ENCODE measurements at places on chromosomes 7 and 10. TPM values are rescaled to one million over a fixed set of nuclear protein-coding genes. Genes with fewer than 3 reads are reported as not detected.

GRCh38 chr7:41624818-41625217 is 78.1 kb downstream of the INHBA start:
- H3K27me3 ChIP-seq, result no peaks in the 10 kb centered on the region
- no peak overlapping the region for H3K4me3 ChIP-seq
- DNase-seq, result no peak
- no peaks in the 10 kb centered on the region for H3K4me1 ChIP-seq
- H3K36me3 ChIP-seq, result no peaks in the 10 kb centered on the region

GRCh38 chr7:142556740-142557139 is 192.5 kb upstream of the PRSS1 start:
- H3K4me1 ChIP-seq, result no peaks in the 10 kb centered on the region
- no peak overlapping the region for H3K27ac ChIP-seq
- H3K27me3 ChIP-seq, result no peaks in the 10 kb centered on the region
- no peak for DNase-seq
- no peaks in the 10 kb centered on the region for H3K36me3 ChIP-seq

- no peak for DNase-seq
- H3K4me1 ChIP-seq, result peaks cover 18% of the 10 kb centered on the region
- no peak within 1 kb of the TSS for H3K27ac ChIP-seq
- H3K4me3 ChIP-seq, result no peak within 1 kb of the TSS
- H3K36me3 ChIP-seq, result no peaks in the 10 kb centered on the region
- peaks cover 99% of the 10 kb centered on the region for H3K27me3 ChIP-seq
Measured at GRCh38 chr10:123147635-123148413, at the start of gene HMX2. HMX2 (plus strand) TSS chr10:123148136; CDS start chr10:123148379, 243 bp downstream.

- H3K27me3 ChIP-seq, result peaks cover 65% of the 10 kb centered on the region
- H3K36me3 ChIP-seq, result no peaks in the 10 kb centered on the region
- peaks cover 10% of the 10 kb centered on the region for H3K4me1 ChIP-seq
- no peak overlapping the region for H3K4me3 ChIP-seq
Measured at GRCh38 chr10:124094419-124094785, 1.0 kb upstream of the CHST15 start.

- DNase-seq, result no peak
- H3K36me3 ChIP-seq, result no peaks in the 10 kb centered on the region
- no peak overlapping the region for H3K4me3 ChIP-seq
- H3K27me3 ChIP-seq, result no peaks in the 10 kb centered on the region
- H3K27ac ChIP-seq, result no peak overlapping the region
Measured at GRCh38 chr7:86328801-86329433, 314.8 kb upstream of the GRM3 start.

GRCh38 chr10:71597821-71598498 is 121.6 kb downstream of the C10orf105 start:
- peaks cover 6% of the 10 kb centered on the region for H3K4me1 ChIP-seq
- no peaks in the 10 kb centered on the region for H3K36me3 ChIP-seq
- H3K27ac ChIP-seq, result peak overlapping the region; percentile 26
- no peak for DNase-seq
- H3K4me3 ChIP-seq, result no peak overlapping the region
- no peaks in the 10 kb centered on the region for H3K27me3 ChIP-seq

DNA sequence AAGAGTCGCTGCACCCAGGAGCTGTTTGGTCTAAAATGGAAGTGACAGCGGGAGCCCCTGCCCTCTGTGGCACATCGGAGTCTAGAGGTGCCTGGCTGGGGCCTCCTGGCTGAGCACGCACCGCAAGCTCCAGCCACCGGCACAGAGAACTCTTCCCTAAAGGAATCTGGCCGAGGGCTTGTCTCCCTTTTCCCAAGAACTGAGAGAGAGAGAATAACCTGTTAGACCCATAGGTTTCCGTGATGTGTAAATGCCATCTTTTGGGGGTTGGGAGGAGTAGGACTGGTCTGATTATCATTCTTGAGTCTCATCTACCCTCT is 47.3 kb downstream of the PROSER2 start:
- DNase-seq, result no peak
- H3K4me3 ChIP-seq, result no peak overlapping the region
- H3K27ac ChIP-seq, result no peak overlapping the region
- peaks cover 13% of the 10 kb centered on the region for H3K27me3 ChIP-seq
- H3K36me3 ChIP-seq, result no peaks in the 10 kb centered on the region

- peaks cover 9% of the 10 kb centered on the region for H3K27me3 ChIP-seq
Measured at GRCh38 chr10:87658858-87659555, 671 bp upstream of the PAPSS2 start.

DNA sequence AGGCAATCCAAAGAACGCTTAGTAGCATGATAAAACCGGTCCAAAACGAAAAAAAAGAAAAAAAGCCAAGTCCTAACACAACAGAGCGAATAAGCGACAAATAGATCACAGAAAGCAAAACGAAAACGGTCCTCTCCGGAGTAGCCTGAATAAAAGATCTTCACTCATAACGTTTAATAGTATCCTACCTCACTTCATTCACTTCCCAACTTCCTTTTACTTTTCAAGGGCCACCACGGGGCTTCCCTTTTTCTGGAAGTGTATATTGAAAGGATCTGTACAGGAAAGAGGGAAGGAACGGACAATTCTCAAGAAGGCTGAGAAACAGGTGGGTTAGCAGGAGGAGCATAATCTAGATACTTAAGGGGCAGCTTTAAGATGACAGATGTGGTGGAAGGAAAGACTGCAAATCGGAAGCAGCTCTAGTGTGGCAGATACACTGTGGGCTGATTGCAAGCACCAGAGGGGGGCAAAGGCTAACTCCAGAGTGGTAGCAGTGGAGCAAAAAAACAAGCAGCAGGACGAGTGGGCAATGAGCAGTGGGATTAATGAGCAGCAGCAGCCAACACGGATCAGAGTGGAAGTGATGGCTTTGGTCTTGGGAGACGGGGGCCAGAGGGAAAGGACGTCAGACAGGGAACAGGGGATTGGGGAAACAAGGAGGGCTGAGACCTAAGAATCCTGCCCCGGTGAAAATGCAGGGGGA is 866 bp downstream of the CNOT4 start:
- peak; percentile 45 for DNase-seq
- H3K27ac ChIP-seq, result peak overlapping the region; percentile 99
- H3K27me3 ChIP-seq, result no peaks in the 10 kb centered on the region
- H3K4me3 ChIP-seq, result peak overlapping the region; percentile 97
- peaks cover 6% of the 10 kb centered on the region for H3K4me1 ChIP-seq

DNA sequence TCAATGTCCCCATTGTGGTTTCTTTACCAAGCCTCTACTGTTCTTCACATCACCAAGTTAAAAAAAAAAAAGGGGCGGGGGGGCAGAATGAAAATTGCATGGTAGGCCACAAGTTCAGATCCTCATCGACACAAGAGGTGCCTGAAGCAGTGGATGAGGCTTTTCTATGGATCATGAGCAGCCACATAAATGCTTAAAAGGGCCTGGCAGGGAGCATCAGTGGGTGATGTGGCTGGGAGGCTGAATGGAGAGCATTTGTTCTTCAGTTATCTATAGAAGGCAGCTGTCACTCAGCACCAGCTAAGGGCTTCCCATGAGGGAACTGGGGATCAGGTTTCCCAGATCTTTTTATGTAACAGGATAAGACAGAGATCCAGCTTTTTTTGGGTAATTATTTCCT is 117.9 kb downstream of the CFTR start:
- no peaks in the 10 kb centered on the region for H3K4me1 ChIP-seq
- no peaks in the 10 kb centered on the region for H3K27me3 ChIP-seq
- H3K4me3 ChIP-seq, result no peak overlapping the region
- no peaks in the 10 kb centered on the region for H3K36me3 ChIP-seq
- DNase-seq, result no peak

- H3K4me1 ChIP-seq, result no peaks in the 10 kb centered on the region
- no peaks in the 10 kb centered on the region for H3K36me3 ChIP-seq
- no peak overlapping the region for H3K4me3 ChIP-seq
- DNase-seq, result no peak
- no peaks in the 10 kb centered on the region for H3K27me3 ChIP-seq
Measured at GRCh38 chr10:5395168-5395567, 9.5 kb downstream of the TUBAL3 start.

DNA sequence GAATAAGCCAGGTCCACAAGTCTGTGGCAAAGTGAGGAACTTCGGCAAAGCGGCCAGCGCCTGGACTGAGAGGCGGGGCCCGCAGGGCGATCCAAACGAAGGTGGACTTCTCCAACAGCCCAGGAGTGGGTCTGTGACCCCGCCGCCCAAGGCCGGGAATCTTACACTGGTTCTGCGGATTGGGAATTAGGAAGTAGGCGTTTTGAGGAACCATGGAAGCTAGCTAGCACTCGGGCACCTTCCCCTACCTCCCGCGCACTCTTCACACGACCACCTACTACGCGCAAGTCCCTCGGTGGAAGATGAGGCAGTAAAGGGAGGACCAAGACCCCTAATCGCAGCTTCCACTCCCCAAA is 570 bp upstream of the ARF5 start:
- H3K27ac ChIP-seq, result no peak overlapping the region
- H3K36me3 ChIP-seq, result peaks cover 20% of the 10 kb centered on the region
- peak overlapping the region; percentile 64 for H3K4me3 ChIP-seq
- peaks cover 30% of the 10 kb centered on the region for H3K4me1 ChIP-seq

DNA sequence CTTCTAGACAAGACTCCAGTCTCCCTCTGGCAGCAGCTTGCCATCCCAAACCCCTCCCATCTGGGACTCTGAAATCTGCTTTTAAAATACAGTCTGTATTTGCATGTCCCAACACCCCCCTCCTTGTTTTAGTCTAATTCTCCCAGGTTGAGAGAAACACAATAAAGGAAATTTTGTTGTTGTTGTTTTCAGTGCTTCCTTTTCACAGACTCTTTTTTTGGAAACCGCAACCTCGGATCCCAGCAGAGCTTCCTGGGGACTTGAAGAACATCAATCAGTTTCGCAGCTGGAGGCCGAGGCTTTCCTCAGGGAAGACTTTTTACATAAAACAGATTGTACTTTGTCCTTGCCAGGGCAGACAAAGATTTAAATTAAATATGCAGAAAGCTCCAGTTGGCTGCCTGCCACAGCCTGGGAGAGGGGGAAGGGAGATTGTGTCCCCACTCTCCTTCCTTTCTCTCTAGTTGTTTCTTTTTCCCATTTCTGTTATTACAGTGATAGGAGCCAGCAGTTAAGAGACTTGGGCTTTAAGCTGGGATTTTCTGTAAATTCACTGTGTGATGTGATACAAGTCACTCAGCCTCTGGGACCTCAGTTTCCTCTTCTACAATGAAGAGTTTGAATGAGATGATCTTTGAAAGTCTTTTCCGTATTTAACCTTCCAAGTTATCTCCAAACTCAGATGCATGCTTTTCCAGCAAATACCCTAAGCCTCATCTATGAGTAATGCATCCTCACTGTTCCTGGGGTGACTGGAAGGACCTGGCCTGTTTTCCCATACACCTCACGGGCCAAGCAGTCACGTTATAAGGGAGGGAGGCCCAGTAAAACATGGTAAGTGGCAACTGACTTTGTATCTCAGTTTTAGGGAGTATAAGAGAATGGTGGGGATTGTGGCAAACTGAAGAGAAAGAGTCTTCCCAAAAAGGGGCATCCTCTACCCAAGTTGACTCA is 192.3 kb downstream of the REEP3 start:
- no peak overlapping the region for H3K27ac ChIP-seq
- no peak overlapping the region for H3K4me3 ChIP-seq
- H3K27me3 ChIP-seq, result no peaks in the 10 kb centered on the region
- H3K36me3 ChIP-seq, result no peaks in the 10 kb centered on the region
- H3K4me1 ChIP-seq, result peaks cover 9% of the 10 kb centered on the region

GRCh38 chr7:2870471-2870931 is 26.4 kb upstream of the GNA12 start:
- H3K27me3 ChIP-seq, result no peaks in the 10 kb centered on the region
- H3K36me3 ChIP-seq, result no peaks in the 10 kb centered on the region
- H3K4me1 ChIP-seq, result peaks cover 37% of the 10 kb centered on the region
- peak overlapping the region; percentile 38 for H3K27ac ChIP-seq

- peak overlapping the region; percentile 37 for H3K27ac ChIP-seq
- H3K4me1 ChIP-seq, result peaks cover 11% of the 10 kb centered on the region
- no peaks in the 10 kb centered on the region for H3K36me3 ChIP-seq
- no peak overlapping the region for H3K4me3 ChIP-seq
- no peaks in the 10 kb centered on the region for H3K27me3 ChIP-seq
- no peak for DNase-seq
Measured at GRCh38 chr10:86644794-86645445, 9.4 kb upstream of the OPN4 start.

The ACBD7 gene
- 11.9 TPM for total RNA-seq

DNA sequence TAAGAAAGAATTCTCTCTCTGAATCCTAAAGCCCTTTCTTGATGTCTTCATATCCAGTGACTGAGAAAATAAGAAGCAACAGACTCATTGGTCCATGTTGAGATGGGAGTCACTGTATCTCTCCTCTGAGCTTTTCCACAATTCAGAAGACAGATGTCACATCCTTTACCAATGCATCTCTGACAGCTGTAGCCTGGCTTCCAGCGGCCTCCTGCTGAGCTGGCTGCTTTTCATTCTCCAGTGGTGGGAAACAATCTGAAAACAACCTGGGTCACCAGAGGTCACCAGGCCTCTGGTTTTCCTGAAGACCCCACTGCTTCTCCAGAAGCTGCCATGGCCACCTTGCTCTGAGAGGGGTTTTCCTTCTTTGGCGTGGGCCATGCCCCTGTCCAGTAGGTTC is 18.3 kb upstream of the RPA3 start:
- H3K4me1 ChIP-seq, result peaks cover 9% of the 10 kb centered on the region
- no peaks in the 10 kb centered on the region for H3K27me3 ChIP-seq
- no peak for DNase-seq

The CDC14C gene
- total RNA-seq, result not detected

DNA sequence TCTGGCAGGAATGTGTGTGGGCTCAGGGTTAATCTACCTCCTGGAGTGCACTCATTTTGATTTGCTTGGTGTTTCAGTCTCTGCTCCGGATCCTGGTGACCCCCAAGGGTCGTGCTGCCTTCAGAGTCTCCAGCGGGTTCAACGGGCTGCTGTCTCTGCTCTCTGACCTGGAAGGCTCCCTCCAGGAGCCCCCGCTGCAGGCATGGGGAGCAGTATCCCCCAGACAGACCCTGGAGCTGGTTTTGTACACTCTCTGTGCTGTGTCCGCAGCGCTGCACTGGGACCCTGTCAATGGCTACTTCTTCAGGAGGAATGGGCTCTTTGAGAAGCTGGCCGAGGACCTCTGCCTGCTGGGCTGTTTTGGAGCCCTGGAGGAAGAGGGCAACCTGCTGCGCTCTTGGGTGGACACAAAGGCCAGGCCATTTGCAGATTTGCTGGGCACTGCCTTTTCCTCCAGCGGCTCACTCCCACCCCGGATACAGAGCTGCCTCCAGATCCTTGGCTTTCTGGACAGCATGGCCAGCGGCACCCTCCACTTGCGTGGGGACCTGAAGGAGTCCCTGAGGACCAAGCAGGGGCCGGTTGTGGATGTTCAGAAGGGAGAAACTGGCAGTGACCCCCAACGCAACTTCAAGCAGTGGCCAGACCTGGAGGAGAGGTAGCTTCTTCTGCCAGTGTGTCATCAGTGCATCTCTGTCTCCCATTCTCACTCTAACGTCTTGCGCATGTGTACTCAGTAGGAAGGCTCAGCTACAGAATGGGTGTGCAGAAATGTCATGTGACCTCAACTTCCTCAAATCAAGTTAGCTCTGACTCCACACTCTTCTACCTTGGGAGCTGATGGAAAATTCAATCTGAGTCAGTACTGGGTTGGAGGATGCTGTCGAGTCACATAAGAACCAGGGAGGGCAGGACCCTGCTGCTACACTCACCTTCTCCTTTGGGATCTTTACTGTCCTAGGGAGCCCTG is 58.5 kb downstream of the WDFY4 start:
- H3K4me3 ChIP-seq, result no peak overlapping the region
- H3K27ac ChIP-seq, result no peak overlapping the region
- no peaks in the 10 kb centered on the region for H3K4me1 ChIP-seq
- DNase-seq, result no peak

The ADAM22 gene
- total RNA-seq, result 4.3 TPM
